Left ventricle myocardium superior (tissue), 1 donor: ENCODE measurements at places on chromosomes 7 and 10. TPM values are rescaled to one million over a fixed set of nuclear protein-coding genes. Genes with fewer than 3 reads are reported as not detected.

- no peak for DNase-seq
Measured at GRCh38 chr7:155699180-155699579, 54.7 kb downstream of the RBM33 start.

- DNase-seq, result no peak
Measured at GRCh38 chr7:142508251-142508650, 241.0 kb upstream of the PRSS1 start.

GRCh38 chr7:86431761-86432160, 211.9 kb upstream of the GRM3 start:
- DNase-seq, result no peak

GRCh38 chr10:19817231-19817933, 1.1 kb downstream of the PLXDC2 start:
- DNase-seq, result peak; percentile 37

- no peak for DNase-seq
Measured at GRCh38 chr7:48471196-48471595, 299.9 kb downstream of the ABCA13 start.

DNA sequence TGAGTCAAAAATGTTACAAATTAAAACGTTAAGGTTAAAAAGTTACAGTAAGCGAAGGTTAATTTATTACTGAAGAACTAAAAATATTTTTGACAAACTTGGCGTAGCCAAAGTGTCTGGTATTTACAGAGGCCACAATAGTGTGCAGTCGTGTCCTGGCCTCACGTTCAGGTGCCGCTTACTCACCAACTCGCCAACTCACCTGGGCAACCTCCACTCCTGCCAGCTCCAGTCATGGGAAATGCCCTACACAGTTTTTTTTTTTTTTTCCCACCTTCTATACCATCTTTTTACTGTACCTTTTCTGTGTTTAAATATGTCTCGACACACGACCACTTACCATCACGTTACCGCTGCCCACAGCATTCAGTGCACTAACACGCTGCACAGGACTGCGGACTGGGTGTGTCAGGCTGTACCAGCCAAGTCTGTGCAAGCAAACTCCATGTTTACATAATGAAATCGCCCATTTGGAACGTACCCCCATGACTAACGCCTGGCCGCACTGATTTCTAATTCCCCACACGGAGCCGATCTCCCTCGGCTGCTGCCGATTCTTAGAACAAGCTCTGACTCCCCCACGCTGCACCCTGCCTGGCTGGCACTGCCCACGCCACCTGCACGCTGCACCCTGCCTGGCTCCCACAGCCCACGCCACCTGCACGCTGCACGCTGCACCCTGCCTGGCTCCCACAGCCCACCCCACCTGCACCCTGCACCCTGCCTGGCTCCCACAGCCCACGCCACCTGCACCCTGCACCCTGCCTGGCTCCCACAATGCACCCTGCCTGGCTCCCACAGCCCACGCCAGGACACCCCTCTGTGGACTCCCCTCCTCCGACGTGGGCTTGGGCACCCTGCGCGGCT, 203.1 kb downstream of the ZMYND11 start:
- no peak for DNase-seq

DNA sequence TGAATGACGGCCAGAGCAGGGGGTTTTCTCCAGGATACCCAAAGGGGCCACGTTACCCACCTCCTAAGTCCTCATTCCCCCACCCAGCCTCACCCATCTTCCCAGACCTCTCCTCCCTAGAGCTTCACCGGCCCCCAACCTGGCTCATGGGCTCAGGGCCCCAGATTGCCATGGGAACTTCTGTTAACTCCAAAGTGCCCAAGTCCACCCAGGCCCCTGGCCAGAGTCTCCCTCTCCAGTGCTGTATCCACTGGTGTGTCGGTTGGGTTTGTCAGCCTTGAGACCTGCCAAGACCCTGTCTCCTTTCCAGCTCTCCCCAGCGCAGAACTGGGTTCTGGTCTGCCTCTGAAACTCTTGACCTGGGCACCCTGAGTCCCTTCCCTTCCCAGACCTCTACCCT, 37.1 kb upstream of the ZMIZ2 start:
- no peak for DNase-seq

DNA sequence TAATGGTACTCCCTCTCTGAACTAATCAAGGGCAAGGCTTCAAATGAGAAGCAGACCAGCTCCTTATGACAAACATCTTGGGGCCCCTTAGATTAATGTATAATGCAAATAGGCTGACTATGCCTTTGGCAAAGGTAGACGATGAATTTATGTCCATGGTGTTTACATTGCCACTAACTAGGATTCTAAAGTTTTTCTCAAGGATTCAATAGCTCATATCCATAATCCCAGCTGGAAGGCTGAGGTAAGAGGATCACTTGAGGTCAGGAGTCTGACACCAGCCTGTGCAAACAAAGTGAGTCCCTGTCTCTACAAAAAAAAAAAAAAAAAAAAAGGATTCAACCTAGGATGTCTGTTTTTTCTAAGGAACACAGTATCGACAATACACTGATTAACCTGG, 96.5 kb downstream of the ORC5 start:
- no peak for DNase-seq

GRCh38 chr7:87810130-87810529, 66.0 kb downstream of the SLC25A40 start:
- DNase-seq, result no peak

DNA sequence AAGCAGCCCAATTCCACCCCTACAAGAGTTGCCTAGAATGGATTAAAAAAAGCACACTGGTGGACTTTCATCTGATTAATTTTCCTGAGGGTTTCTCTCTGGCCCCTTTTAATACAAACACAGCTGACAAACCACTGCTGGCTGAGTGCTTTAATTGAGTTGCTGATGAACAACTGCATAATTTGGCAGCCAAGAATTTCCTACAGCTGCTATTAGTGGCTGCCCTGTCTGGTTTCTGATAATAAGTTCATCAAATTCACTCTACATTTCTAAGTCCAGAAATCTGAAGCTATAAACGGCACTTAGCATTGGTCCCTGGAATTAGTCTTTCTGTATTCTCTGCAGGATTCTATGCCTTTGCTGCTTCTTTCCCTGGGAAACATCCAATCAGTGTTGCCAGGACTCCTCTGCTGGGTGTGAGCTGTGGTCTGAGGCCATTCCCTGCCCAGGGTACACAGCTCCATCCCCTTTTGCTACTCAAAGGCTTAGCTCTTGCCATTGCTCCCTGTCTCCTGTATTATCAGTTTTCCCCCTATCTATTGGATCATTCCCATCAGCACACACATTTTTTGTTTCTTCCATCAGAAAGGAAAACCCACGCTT, 110.6 kb downstream of the LSM5 start:
- DNase-seq, result no peak

DNA sequence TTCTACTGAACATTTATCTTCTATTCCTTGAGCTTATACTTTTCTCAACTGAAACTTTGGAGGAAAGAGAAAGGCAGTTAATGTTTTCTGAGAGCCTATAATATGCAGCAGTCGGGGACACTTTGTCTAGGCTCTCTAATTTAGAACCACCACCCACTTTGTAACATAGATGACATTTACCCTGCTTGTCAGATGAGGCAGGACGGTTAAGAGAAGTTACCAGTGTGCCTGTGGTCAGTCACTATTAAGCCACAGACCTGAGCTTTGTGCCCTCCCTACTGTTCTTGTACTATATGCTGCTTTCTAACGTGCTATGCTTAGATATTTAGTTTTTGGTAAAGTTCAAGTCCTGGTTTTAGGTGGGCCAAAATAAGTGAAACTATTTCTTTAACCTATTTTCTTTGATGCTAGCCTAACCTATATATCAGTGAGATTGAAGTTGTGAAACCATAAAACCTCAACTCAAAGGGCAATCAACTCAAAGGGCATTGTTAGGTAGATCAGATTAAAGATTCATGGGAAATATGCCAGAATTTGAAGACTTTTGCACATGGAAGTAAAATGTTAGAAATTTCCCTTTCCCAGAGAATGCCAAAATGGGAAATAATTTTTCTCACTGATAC, 156.5 kb upstream of the AGR3 start:
- DNase-seq, result no peak

DNA sequence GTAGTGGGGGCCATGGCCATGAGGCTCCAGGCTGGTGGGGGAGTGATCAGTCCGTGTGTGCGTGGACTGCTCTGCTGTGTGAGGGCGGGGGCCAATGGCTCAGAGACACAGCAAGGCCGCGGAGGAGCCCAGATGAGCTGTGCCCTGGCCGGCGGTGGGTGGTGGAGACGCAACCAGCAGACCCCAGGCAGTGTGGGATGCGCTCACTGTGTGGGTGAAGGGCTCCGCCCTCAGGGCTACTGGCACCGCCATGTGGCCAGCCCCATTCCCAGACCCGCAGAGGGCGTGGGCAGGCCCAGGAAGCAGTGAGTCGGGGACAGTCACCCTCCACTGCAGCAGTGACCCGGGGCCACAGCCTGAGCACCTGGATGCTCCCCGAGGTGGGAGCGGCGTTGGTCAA, 9.1 kb downstream of the NKX6-2 start:
- no peak for DNase-seq

GRCh38 chr10:95277201-95277570, 13.6 kb downstream of the PDLIM1 start:
- no peak for DNase-seq

GRCh38 chr7:158748335-158748734, 43.7 kb upstream of the NCAPG2 start:
- DNase-seq, result no peak

DNA sequence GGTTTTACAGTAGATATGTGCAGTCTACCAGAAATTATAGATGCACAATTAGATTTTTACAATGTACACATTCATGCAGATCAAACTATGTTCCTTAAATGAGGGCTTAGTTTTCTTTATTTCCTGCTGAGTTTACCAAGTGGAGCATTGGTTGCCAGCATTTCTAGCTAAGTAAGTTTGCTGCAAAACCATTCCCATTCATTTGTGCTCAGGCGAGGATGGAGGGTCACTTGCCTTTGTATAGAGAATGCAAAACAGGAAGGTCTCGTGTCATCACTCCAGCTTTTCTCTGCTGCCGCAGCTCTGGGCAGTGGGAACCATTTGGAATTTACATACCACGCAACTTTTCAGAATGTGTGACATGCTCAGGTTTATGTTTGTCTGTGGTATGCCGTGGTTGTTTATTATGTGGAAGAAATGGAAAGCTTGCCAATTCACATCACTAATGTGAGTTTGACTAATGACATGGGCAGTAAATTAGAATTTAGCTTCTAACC, 198.6 kb downstream of the TRIL start:
- DNase-seq, result no peak

- no peak for DNase-seq
Measured at GRCh38 chr10:117638200-117638599, 95.7 kb downstream of the EMX2 start.

DNA sequence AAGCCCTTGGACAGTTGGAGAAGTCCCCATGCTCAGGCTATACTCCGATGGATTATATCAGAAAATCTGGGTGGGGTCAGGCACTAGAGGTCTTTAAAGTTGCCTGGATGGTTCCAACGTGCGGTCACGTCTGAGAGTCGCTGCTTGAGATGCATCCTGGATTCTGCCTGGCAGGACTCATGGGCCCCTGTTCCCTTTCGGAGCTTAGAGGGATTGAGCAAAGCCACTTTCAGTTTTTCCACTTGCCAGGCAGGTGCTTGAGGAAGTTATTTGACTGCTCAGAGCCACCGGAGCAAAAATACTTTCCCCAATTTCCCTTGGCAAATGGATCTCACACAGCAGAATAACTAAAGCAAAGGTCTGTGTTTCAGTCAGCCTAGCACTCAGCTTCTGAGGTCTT, 129.1 kb downstream of the GALNT17 start:
- DNase-seq, result no peak

DNA sequence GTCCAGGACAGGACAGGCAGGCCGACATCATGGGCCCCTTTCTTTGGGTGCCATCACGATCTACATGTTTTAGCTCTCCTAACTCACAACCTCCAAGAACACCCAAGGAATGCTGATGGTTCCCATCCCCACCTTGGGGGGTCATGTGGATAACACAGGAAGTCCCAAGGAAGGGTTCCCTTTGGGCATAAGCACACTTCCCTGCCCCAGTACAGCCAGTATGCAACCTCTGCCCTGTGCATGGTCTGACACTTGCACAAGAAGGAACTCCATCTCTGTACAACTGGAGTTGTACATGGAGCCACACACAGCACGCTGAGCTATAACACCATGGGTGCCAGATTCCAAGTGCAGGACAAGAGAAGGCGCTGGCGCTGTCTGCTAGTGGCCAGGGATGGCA, 11.0 kb downstream of the MAT1A start:
- DNase-seq, result no peak

DNA sequence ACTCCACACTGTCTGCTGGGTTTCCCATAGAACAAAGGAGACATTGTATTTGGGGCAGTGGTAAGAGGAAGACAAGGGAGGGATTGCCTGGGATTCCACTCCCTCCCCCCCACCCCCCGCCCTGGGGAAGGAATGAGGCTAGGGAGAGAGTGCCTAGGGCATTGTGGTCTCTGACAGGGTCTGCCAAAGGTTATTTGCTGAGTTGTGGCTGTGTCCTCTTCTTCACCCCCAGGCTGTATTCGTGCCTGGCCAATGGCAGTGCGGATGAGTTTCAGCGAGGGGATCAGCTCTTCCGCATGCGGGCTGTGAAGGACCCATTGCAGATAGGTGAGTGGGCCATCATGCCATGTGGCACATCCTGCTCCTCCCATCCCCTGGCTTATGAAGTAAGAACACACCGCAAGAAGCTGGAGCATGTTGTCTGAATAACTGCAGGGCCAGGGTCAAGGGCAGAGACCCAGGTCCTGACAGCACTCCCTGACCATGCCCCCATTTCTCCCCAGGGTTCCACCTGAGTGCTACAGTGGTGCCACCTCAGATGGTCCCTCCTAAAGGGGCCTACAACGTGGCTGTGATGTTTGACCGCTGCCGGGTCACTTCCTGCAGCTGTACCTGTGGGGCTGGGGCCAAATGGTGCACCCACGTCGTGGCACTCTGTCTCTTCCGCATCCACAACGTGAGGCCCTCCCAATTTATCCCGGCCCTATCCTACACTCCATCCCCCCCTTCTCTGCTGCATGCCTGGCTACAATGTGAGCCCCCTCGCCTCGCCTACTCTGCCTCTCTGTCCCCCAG, 3.7 kb downstream of the ZSWIM8 start:
- no peak for DNase-seq

GRCh38 chr10:62631241-62631640, 173.3 kb upstream of the ADO start:
- DNase-seq, result no peak

DNA sequence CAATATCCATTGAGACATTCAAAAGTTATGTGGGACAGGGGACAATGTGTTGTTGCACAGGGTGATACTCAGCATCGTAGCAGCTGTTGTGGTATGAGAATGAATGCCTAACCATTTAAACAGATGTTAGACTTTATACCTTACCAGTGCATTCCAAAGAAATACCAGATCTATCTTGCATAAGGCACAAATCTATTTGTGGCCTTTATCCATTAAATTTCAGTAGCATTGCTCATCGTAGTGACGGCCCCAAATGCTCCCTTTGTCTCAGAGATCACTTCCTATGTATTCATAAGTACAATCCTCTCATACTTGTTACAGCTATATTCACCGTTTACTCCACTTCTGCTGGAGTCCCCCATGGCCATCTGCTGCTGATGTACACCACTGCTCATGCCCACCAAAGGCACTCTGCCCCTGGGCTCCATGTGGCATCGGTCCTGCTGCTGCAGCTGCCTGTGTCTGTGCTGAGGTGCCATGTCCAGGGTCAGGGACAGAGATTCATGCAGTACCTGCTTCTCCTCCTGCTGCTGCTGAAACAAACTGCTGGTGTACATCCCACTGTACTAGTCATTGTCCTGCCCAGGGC, 96.3 kb downstream of the CPED1 start:
- peak; percentile 30 for DNase-seq

The OR6B1 gene
- total RNA-seq, result not detected

The PILRA gene
- 3.2 TPM for total RNA-seq

The SPDYE2 gene
- not detected for total RNA-seq

The CDK1 gene
- 2.2 TPM for total RNA-seq

The MPLKIP gene
- 15.4 TPM for total RNA-seq

The NXPH1 gene
- not detected for total RNA-seq

The NIPSNAP2 gene
- 374 TPM for total RNA-seq
